ENCODE measurements at places on chromosomes 7 and 10.

DNA sequence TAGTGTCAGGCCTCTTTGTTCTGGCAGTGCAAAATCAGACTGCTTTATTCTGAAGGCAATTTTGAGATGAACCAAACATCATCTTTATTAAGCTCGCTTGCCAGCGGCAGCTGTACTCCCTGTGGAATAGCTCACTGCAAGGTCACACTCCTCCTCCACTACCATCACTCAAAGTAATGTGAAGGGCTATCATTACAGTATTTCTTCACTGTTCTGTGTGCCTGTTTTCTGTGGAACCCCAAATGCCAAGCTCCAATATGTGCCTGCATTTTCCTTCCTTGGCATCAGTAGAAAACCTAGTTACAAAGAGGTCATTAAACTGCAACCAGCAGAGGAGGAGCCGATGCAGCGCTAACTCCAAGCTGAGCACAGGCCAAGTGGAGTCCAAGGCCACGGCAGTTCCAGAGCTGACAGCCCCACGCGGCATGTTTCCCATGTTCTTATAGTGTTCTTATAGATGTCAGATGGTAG lies 21.4 kb downstream of the BCCIP start:
- no peak for DNase-seq

DNA sequence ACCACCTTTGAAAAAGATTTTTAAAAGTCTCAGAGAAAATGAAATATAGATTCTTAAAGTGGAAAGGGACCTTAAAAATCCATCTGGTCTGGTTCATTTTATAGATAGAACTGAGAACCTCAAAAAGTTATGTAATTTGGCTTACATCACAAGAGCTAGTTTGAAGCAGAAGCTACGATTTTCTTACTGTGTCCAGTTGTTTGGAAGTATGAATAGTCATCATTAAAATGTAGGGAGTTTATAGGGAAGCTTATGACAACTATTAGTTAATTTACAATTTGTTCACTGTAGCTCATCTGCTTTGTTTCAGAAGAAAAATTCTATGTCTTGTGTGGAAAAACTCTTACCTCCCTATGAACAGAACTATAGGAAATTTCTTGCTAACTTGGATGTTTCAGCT lies 26.9 kb downstream of the ZEB1 start:
- no peak for DNase-seq

DNA sequence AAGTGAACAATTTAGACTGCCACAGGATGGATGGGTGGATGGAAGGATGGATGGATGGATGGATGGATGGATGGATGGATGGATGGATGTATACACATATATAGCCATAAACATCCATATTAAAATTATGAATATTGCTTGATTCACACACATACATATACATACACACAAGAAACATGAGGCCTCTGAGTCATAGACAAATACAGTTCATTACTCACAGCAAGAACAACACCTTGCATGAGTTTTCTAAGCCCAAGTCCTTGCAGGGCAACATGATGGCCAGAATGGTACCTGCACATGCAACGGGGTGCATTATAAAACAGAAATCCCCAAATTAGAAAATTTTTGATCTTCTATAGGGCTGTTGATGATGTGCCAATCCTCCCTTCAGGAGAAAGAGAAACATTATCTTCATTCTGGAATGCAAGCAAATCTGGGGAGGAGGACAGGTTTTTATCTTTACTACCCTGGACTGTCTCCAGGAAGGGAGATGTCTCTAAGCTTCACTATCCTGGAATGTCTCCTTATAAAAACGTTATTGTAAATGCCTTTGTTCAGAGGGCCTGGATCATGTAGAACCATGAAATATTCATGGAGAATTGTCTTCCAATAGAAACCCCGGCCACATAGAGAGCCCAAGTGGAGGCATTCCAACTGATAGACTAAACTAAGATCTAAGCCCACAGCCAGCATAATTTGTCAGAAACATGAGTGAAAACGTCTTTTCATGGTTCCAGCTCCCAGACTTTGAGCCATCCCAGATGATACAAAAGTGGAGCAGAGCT lies 238.6 kb upstream of the LRRN3 start:
- DNase-seq: no peak

- DNase-seq: no peak
These were observed 43.9 kb upstream of the KCND2 start for GRCh38 chr7:120229084-120229483.

DNA sequence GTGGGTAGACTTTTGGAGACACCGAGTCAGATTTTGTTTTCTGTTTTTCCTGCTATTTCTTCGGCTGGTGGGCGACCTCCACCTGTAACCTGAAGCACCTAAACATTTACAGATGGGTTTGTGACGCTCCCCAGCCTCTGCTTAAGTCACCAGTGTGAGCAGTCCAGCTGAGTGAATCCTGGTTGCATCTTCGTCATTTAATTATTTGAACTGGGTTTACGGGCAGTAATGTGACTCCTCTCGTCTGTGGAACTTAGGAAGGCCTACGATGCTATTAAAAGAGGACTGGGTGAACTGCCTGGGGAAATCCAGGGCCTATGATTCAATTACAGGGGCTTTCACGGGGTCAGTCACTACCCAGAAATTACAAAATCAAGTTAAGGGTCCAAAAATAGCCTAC lies 52.5 kb downstream of the WNT2 start:
- no peak for DNase-seq

GRCh38 chr10:297567-297966 lies 162.3 kb downstream of the ZMYND11 start:
- no peak for DNase-seq

GRCh38 chr10:54869022-54869421 lies 68.0 kb upstream of the PCDH15 start:
- no peak for DNase-seq

DNA sequence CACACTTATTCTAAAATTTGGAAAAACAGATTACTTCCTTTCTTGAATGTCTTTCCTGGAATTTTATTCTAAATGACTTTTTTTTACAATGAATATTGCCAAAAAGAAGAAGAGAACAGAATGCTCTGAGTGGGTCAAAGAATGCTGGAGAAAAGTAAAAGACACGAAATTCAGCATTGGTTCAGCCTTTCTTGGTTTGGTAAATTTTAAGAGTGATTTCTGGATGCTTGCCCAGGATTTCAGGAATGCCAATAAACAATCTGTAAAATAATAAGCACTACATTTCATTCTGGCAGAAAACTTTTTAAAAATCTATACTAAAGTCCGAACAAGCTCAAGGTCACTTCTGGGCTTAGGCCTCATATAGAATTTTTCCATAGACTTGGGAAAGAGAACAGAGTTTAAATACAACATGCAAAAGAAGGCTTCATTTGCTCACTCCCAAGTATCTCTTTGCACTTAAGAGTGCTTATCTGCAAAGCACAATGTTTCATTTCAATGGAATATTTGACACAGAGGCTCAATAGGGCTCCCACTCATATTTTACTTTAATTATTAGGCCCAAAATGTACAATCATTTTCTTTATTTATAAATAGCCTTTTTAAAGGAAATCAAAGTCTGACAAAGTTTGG lies 359.5 kb upstream of the ANKRD30A start:
- DNase-seq: no peak

DNA sequence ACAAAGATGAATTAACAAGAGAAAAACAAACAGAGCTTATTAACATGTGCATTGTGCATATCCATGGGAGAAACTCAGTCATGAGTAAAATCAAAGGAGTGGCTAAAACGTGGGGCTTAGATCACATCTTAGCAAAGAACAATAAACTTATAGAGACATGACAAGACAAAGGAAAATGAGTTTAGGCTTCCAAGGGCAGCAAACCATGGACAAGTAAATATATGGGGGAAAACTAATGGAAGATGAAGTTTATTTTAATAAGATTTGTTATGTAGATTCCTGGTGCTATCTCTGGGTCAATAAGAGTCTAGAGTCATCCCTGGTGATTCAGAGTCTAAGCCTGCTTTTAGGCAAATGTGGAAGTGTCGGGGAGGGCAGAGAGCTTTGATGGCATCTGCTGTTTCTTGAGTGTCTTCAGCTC lies 87.2 kb upstream of the PLPP4 start:
- DNase-seq: no peak

GRCh38 chr7:91212582-91212981 lies 51.7 kb upstream of the FZD1 start:
- no peak for DNase-seq

GRCh38 chr7:156096771-156097538 lies 284.7 kb upstream of the SHH start:
- DNase-seq: no peak

GRCh38 chr10:44749151-44749550 lies 162.0 kb upstream of the TMEM72 start:
- no peak for DNase-seq

DNA sequence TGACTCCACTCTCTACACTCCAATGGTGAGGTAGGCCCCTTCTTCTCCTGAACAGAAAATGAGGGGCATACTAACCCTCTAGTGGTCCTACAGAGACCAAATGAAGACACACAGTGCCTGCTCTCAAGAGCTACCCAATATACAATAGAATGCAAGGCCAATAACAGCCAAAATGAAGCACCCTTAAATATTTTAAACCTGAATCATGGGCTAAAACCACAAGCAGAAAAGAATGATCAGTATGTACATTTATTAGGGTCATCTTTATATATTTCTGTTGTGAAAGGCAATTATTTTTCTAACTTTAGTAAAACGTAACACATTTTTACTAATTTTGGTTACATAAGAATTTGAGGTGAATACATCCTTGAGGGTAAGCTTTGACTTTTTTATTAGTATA lies 49.9 kb upstream of the COL1A2 start:
- no peak for DNase-seq

- peak; percentile 54 for DNase-seq
These were observed 37.4 kb upstream of the DUSP5 start for GRCh38 chr10:110460111-110460809.

All from NCI-H524 (cell line).